DMS 273 treated with DMSO at 0.1 percent for 48 hours (cell line): ENCODE measurements at places on chromosomes 4 and X.

GRCh38 chr4:39279416-39279815, 86.7 kb downstream of the RFC1 start:
- DNase-seq, result no peak

DNA sequence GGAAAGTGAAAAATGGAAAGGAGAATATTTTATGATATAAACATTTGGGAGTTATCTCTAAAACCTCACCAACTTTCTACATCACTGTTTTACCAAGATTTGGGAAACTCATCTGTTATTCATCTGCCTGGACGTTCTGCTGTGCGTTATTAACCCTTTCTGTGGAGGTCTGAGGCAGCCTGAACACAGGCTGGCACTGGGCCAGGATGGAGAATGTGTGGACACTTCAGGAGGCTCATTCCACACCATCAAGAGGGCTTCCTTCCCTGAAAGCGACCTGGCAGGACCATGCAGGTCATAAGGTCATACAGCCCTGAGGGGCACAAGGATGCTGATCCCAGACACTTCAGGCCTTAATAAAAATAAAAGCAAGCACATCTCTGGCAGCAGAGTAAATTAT, 31.2 kb upstream of the TMEM184C start:
- no peak for DNase-seq

DNA sequence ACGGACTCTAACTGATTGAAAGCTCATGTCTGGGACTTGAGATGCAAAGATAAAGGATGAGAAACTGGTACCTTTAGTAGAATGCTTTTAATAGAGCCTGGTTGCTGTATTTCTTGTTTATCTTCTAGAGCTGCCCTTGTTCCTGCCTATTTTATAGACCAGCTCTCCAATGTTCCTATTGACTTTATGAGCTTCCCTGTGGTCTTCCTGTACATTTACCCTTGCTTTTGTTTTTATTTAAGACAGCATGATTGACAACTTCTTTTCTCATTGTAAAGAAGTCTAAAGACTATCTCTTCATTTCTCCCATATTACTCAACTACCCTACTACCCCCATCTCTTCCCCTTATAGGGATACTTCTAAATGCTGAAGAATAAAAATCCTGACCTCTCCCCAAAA, 174.7 kb downstream of the UGT8 start:
- DNase-seq, result no peak

GRCh38 chrX:45140812-45141211, 59.9 kb downstream of the DIPK2B start:
- DNase-seq, result no peak

DNA sequence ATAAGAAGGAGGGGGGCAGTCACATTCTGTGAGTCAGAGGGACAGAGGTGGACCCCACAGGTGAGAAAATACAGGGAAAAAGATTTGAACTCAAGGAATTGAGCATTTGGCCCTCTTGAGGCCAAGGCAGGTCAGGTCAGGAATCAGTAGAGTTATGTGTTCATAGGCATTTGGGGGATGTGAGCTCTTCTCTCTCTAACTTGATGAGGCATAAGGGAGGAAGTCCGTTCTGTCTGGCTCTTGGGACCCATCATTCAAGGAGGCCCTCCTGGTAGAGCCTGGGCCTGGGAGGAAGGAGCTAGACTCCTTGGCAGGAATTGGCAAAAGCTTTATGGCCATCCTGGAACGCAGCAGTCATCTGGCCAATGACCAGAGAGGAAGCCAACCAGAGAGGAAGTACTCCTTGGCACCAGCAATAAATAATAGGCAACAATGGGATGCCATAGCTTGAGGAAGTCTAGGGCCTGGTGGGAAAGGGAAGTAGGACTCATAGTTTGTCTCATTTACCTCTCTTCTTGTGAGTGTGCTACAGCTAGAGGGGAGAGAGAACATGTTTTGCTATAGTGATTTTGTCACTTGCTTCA, 53.0 kb downstream of the MSN start:
- no peak for DNase-seq
